B cell (primary cell): ENCODE measurements at places on chromosomes 12 and 14.

DNA sequence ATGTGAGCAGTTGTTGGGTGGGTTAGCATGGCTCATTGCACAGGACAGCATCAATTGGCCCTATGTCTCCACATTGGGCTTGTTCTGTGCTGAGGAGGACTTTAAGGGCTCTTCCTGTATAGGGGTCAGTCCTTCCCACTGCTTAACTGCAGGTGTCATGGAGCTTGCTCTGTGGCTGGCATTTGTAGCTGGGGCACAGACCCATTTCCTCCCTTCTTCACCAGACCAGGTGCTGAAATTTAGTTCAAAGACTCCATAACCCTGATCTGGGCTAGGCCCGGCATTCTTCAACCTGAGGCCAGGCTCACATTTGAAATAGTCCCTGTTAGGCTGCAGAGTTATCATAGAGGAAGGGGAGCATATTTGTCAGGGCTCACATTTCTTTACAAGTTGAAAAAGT, 12.8 kb downstream of the CHST11 start:
- no peak for DNase-seq

GRCh38 chr12:124388679-124389137, 93.8 kb downstream of the RFLNA start:
- DNase-seq, result peak; percentile 51

GRCh38 chr12:13805041-13805440, 176.4 kb downstream of the GRIN2B start:
- no peak for DNase-seq

GRCh38 chr12:30243426-30243825, 452.2 kb downstream of the IPO8 start:
- DNase-seq, result no peak
